GM20000 (cell line): ENCODE measurements at places on chromosomes 13 and 19.
A peak's percentile ranks its signal among the peaks of the same experiment; 100 is the strongest.

- DNase-seq: no peak
Observed at GRCh38 chr19:18263324-18264136, 10.7 kb downstream of the IQCN start.

- DNase-seq: no peak
Observed at GRCh38 chr13:40433577-40433976, 232.9 kb downstream of the FOXO1 start.

GRCh38 chr13:43953370-43953769 lies 73.7 kb downstream of the LACC1 start:
- DNase-seq: no peak

GRCh38 chr13:30584051-30584731 lies 33.5 kb upstream of the USPL1 start:
- DNase-seq: no peak

DNA sequence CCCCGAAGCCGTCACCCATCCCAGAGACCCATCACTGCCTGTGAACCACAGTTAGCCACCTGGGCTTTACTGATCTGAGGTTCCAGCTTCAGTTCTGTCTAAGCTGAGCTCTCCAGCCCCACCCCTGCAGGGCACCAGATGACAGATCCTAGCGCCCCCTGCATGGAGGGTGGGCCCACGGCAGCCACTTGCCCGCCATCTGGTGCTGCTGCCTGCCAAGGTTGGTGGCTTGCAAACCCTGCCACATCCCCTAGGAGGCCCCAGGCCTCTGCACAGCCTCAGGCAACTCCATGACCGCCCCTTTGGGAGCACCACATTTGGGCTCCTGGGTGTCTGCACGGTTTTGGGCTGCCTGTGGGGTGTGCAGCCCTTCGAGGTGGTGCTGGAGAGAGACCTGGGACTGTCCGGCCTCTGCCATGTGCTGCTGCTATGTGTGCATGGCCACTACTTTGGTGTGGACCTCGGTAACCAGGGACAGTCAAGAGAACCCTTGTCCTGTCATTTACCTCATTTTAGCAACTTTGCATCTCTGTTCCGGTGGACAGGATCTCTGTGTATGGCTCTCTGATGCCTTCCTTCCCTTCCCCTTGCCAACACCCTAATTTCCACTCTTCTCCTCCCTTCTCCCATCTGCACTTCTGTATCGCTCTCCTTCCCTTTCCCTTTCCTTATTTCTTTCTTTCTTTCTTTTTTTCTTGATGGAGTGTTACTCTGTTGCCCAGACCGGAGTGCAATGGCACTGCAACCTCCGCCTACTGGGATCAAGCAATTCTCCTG lies 17.4 kb upstream of the SDHAF1 start:
- no peak for DNase-seq

GRCh38 chr19:11197291-11198174 lies at the start of gene KANK2:
Gene KANK2, minus strand, starts transcription at chr19:11197545. Its CDS starts 3,034 bp downstream, at chr19:11194511.
- peak; percentile 100 for DNase-seq

DNA sequence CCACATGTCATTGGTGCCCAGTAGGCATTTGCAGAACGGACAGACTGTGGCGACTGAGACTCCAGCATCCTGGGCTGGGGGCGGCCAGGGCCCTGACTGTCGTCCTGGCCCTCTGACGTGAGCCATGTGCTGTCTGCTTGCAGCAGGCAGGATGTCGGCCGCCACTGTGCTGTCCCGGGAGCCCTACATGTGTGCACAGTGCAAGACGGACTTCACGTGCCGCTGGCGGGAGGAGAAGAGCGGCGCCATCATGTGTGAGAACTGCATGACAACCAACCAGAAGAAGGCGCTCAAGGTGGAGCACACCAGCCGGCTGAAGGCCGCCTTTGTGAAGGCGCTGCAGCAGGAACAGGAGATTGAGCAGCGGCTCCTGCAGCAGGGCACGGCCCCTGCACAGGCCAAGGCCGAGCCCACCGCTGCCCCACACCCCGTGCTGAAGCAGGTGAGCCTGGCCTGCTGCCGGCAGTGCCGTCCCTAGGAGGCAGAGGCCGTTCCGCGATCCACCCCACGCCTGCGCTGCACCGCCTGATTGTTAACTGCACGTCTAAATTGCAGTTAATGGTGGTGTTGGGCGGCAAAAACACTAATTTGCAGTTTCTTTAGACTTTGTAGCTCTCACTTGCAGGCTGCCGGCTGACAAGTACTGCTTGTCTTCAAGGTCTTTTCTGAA lies 14.2 kb downstream of the TSSK6 start:
- DNase-seq: no peak

GRCh38 chr19:10553087-10553667 lies 9.5 kb downstream of the ATG4D start:
- peak; percentile 29 for DNase-seq
